ENCODE measurements at places on chromosomes 2 and 18. TPM values are rescaled to one million over a fixed set of nuclear protein-coding genes. Genes with fewer than 3 reads are reported as not detected.

The KRTCAP3 gene
- 41.9 TPM for total RNA-seq

The NPHP1 gene
- 2.5 TPM for total RNA-seq

The LIMS4 gene
- 1.1 TPM for total RNA-seq

The UNC80 gene
- total RNA-seq: 0.34 TPM

The DSG4 gene
- total RNA-seq: not detected

The DCAF17 gene
- 30.5 TPM for total RNA-seq

The POTEE gene
- 2.2 TPM for total RNA-seq

The CFC1 gene
- total RNA-seq: not detected

GRCh38 chr2:181752301-181752700, 72.0 kb upstream of the NEUROD1 start:
- no peak for DNase-seq
- no peaks in the 10 kb centered on the region for H3K36me3 ChIP-seq
- no peaks in the 10 kb centered on the region for H3K27me3 ChIP-seq

- peaks cover 99% of the 10 kb centered on the region for H3K27me3 ChIP-seq
- H3K4me1 ChIP-seq: peaks cover 55% of the 10 kb centered on the region
- peak within 1 kb of the TSS; percentile 69 for H3K4me3 ChIP-seq
- H3K27ac ChIP-seq: no peak within 1 kb of the TSS
Measured at GRCh38 chr2:19358242-19359020, at the start of gene OSR1. OSR1 (minus strand) TSS chr2:19358623; CDS start chr2:19353805, 4,818 bp downstream.

DNA sequence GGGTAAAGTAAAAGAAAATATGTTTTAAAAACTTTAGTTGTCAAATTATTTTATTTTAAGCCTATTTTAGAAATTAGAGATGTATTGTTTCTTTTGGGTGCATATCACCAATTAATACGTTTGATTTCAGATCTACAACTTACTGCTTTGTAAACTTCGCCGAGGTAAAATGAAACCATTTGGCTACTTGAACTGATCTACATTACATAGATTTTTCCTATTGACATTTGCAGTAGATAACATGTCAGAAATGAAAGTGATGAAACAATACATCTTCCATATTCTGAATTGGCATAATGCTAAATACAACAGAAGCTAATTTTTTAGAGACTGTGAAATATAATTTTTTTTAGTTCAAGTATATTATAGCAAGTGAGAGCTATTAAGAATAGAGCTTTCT, 39.5 kb downstream of the GLS start:
- H3K27ac ChIP-seq: no peak overlapping the region
- no peaks in the 10 kb centered on the region for H3K4me1 ChIP-seq
- peaks cover 60% of the 10 kb centered on the region for H3K36me3 ChIP-seq
- DNase-seq: no peak
- H3K27me3 ChIP-seq: no peaks in the 10 kb centered on the region

- H3K36me3 ChIP-seq: no peaks in the 10 kb centered on the region
- DNase-seq: no peak
- no peak overlapping the region for H3K27ac ChIP-seq
- H3K27me3 ChIP-seq: no peaks in the 10 kb centered on the region
- H3K4me1 ChIP-seq: no peaks in the 10 kb centered on the region
Measured at GRCh38 chr2:181255651-181256050, 201.5 kb upstream of the ITGA4 start.

- no peak overlapping the region for H3K4me3 ChIP-seq
- no peaks in the 10 kb centered on the region for H3K36me3 ChIP-seq
- H3K27ac ChIP-seq: no peak overlapping the region
- DNase-seq: no peak
- H3K27me3 ChIP-seq: no peaks in the 10 kb centered on the region
Measured at GRCh38 chr2:164456619-164457018, 164.7 kb downstream of the GRB14 start.

GRCh38 chr2:152648336-152648735, 68.9 kb downstream of the PRPF40A start:
- no peak for DNase-seq
- peaks cover 8% of the 10 kb centered on the region for H3K36me3 ChIP-seq
- peaks cover 23% of the 10 kb centered on the region for H3K4me1 ChIP-seq
- no peaks in the 10 kb centered on the region for H3K27me3 ChIP-seq

- H3K4me3 ChIP-seq: no peak overlapping the region
- H3K36me3 ChIP-seq: no peaks in the 10 kb centered on the region
- no peak overlapping the region for H3K27ac ChIP-seq
- DNase-seq: no peak
- peaks cover 11% of the 10 kb centered on the region for H3K4me1 ChIP-seq
Measured at GRCh38 chr2:138827426-138828054, 47.4 kb upstream of the NXPH2 start.

DNA sequence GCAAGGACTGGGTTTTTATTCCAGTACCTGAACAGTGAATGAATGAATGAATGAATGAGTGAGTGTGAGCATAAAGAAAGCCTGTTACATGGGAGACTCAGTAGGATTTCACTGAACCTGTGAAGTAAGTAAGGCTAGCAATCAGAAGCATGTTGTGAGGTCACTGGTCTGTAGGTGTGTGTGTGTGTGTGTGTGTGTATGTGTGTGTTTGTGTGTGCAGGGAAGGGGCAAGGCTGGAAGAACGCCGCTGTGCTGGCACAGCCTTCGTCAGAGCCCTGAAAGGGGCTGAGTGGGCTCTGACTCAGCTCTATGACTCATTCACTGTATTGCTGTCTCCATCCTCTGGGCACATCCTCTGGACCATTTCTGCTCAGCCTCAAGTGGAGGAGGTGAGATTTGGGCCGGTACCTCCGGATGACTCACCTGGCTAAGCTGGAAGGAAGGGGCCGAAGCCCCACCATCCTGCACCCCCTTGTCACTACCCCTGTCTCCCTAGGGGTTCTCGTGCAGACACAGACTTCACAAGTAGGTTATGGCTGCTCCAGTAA, 51.4 kb upstream of the MRPL33 start:
- peaks cover 25% of the 10 kb centered on the region for H3K4me1 ChIP-seq
- H3K4me3 ChIP-seq: no peak overlapping the region
- no peak overlapping the region for H3K27ac ChIP-seq
- peaks cover 8% of the 10 kb centered on the region for H3K27me3 ChIP-seq
- no peaks in the 10 kb centered on the region for H3K36me3 ChIP-seq
- no peak for DNase-seq

DNA sequence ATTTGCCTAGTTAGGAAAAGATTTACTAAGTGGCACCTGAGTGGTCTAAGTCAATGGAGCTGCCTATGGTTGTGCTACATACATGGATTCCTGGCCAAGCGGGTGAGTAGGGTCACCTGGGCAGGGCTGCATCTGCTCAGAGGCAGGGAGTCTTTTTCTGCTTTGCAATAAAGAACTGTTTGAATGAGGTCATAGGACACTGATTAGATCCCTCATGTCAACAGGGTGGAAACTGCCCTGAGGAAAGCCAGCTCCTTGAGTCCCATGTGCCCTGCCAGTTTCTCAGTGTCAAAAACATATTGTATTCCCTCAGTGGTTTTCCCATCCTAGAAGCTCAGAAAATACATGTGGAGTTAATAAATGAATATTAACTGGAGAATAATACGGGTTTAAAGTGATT, 4.6 kb downstream of the LAMA3 start:
- H3K4me1 ChIP-seq: peaks cover 6% of the 10 kb centered on the region
- no peak for DNase-seq
- no peak overlapping the region for H3K4me3 ChIP-seq

DNA sequence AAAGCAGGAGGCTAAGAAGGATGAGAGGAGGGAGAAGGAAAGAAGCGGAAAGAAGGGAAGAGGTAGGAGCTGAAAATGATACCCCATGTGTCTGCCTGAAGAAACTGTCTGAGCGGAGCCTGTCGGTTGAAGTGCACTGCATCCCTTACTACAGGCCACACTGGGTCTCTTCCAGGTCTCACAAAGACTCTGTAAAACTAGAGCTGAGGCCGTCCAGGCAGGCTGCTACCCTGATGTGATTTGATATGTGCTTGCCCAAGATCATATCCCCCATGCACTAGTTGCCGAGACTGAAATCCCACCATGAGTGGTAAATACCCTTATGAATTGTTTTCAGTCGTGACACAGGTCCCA, 134.4 kb downstream of the MAIP1 start:
- H3K4me1 ChIP-seq: peaks cover 50% of the 10 kb centered on the region
- no peak overlapping the region for H3K4me3 ChIP-seq

- H3K27ac ChIP-seq: peak overlapping the region; percentile 84
- no peaks in the 10 kb centered on the region for H3K27me3 ChIP-seq
- H3K36me3 ChIP-seq: no peaks in the 10 kb centered on the region
- H3K4me1 ChIP-seq: peaks cover 42% of the 10 kb centered on the region
- H3K4me3 ChIP-seq: no peak overlapping the region
- DNase-seq: no peak
Measured at GRCh38 chr2:226115102-226115831, 684.4 kb downstream of the IRS1 start.

DNA sequence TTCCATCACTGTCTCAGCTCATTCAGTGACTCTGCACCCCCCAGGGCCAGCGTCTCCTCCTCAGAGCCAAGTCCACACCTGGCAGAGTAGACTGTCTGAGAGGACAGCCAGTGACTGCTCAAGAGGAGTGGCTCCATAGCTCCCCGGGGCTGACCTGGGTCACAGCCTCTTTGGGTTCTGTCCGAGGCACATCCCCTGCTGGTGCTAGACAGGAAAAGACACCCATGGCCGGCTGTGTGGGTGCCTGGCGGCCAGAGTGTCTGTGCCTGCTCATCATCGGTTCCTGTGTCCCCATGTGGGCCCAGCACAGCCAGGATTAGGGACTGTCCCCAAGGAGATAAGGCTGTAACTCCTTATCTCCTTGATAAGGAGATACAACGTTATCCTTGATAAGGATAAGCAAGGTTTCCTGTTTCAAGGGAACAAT, 3.5 kb upstream of the CROCC2 start:
- peaks cover 3% of the 10 kb centered on the region for H3K36me3 ChIP-seq
- no peak for DNase-seq

Measured in WTC11 (cell line).